ENCODE measurements at places on chromosomes 12 and 14.

- DNase-seq: no peak
Measured at GRCh38 chr14:54450535-54450934, 9.4 kb upstream of the CNIH1 start.

DNA sequence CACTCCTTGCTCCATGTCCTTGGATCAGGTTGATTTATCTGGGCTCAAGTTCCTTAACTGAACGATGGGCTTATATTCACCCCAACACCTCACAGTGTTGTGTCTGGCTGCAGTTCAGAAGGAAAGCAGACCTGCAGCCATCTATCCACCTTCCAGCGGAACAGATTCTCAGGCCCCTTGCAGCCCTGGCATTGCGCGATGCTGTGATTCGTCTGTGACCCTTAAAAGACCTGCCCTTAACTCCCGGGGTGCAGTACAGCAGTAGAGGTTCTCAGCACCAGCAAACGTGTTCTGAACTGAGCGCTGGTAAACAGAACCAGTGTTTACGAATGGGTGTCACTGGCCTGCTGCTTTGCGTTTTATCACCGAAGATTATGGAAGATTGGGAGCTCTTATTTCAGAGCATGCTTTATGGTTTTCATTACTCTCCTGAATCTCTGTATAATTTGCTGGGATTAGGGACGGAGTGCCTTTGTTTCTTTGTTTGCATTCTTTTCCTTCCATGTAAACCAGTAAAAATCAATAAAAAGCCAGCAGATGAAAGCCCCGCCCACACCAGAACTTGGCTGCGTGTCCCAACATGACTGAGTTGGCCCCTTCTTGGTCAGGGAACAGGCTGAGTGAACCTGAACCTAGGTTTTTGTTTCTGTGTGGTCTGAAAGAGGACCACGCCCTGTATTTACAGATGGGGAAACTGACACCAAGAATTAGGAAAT is 286.7 kb upstream of the CRY1 start:
- DNase-seq: no peak

DNA sequence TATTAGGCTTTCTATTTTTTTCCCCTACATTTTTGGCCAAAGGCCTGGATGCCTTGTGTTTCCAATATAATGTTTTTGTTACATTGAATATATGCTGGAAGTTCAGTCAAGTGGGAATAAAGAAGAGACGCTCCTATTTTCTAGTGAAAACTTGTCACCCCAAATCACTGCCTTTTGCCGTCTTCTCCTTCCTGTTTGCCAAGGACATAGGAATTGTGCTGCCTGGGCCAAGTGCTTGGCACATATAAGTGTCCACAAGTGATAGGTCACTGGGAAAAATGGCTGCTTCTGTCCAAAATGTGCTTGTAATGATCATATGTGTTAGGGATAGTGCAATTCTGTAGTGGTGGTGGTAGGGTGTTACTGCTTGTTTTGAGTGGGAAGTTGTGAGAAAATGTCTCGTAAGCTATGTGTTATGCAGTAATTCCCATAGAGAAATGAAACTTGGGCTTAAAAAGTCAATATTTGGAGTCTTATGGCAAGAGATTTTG is 11.6 kb upstream of the KCNJ8 start:
- no peak for DNase-seq

DNA sequence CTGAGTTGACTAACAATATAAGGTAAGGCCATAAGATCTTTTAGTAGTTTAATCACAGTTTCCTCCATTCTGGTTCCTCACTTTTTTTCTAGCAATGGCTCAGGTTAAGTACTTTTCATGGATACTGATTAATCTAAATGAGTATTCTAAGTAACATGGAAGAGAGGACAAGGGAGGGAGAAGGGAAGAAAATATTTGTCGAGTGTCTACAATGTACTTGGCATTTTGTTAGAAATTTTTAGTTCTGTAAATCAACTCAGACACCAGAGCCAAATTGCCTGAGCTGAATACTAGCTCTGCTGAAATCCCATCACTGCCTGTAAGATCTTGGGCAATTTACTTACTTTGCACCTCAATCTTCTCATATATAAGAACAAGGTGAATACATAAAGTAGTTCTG is 20.2 kb downstream of the RERG start:
- no peak for DNase-seq

DNA sequence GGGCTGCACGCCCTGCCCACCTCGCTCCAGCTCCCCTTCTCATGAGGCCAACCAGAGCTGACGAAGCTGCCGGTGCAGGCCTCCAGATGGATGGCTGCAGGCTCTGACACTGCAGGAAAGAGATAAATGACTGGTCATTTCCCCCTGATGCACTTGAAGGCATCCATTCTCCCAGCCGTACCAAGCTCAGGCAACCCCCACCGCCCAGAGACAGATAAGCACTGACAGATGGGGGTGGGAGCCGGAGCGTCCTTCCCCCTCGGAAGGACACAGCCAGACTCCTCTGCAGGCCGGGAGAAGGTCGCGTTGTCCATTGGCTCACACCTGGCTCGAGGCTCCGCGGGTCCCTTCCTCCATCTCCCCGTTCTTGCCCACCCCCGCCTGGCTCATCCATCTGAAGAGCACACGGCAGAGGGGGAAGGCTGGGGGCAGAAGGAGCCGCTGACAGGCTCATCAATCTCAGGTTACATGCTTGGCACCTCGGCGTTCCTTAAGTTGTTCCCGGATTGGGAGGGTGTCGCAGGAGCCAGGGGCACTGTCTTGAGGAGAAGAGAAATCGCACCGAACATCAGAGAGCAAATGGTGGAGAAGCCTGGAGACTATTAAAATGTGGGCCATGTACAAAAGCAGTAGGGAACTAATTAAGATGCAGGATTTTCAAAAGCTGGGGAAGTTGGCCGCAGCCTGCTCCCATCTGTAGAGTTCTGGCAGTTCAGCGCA is 151.6 kb downstream of the DPF3 start:
- DNase-seq: no peak

- peak; percentile 36 for DNase-seq
Measured at GRCh38 chr12:51482929-51483697, 58.5 kb downstream of the SLC4A8 start.

GRCh38 chr12:31705621-31706020 is 23.2 kb downstream of the AMN1 start:
- no peak for DNase-seq

- DNase-seq: no peak
Measured at GRCh38 chr12:30701056-30701455, 5.4 kb upstream of the IPO8 start.

- no peak for DNase-seq
Measured at GRCh38 chr12:106276032-106276740, 26.3 kb upstream of the TCP11L2 start.

DNA sequence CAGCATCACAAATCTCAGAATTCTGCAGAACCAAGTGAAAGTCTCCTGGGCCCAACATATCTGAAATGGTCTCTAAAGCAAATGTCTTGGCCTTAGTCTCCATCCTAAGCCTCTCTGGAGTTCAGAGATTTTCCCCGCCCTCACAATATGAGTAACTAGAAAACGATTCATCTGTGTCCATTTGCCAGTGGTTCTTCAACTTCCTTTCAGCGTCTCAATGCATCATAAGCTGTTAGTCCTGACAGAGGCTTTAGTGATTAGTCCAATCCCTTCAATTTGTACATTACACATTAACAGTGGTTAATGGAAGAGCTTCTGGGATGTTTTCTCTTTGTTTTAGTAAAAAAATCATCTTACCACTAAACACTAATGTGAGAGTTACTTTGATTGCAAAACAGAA is 17.4 kb downstream of the NPC2 start:
- DNase-seq: no peak

- DNase-seq: no peak
Measured at GRCh38 chr14:59085207-59085739, 103.2 kb upstream of the DAAM1 start.

- no peak for DNase-seq
Measured at GRCh38 chr14:71235875-71236274, 328.6 kb downstream of the PCNX1 start.

- DNase-seq: no peak
Measured at GRCh38 chr14:58942516-58942915, 246.0 kb upstream of the DAAM1 start.

DNA sequence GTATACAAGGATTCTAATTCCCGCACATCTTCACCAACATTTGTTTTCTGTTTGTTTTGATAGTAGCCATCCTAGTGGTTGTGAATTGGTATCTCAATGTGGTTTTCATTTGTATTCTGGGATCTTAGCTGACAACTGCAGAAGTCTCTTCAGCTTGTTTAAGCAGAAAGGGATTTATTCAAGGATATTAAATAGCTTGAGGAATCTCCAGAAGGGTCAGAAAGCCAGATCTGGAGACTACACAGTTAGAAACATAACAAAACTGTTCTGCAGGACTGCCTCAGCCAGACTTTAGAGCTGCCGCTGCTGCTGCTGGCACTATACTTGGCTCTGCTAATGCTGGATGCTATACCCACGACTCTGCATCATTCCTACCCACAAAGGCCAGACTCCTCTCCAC is 13.4 kb upstream of the CDKL1 start:
- no peak for DNase-seq

DNA sequence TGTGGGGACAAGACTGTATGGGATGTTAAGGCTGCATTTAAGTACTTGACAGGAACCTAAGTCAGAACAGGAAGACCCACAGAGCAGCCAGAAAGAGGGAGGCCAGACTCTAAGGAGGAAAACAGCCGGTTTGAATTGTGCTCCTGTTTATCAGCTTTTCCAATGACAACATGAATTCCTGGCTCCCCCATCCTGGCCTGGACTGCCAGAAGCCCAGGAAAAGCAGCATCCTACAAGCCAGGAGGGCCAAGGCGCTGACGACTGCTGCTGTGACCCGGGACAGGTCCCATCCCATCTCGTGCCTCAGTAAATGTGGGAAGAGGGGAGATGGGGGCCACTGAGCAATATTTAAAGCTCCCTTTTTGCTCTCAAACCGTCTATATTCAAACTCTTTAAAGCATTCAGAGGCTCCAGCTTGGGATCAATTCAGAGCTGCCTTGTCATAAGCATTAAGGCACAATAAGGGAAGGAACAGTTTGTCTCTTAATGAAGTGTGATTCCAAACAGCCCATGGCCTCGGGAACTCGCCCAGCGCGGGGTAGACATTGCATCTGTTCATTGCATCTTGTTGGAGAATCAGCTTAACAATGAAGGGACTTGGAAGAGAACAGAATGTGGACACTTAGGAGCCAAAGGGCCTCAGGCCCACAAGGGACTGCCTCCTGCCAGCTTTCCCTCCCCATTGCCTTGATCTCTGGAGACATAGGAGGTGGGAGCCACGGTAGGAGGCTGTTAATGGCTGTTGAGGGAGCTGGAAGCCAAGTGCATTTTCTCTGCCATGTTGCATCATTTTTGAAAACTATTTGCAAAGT is 49.6 kb downstream of the CMKLR1 start:
- no peak for DNase-seq

GRCh38 chr14:36971263-36971855 is 201.0 kb downstream of the SLC25A21 start:
- no peak for DNase-seq

- DNase-seq: no peak
Measured at GRCh38 chr12:62301080-62301798, 41.0 kb downstream of the USP15 start.

DNA sequence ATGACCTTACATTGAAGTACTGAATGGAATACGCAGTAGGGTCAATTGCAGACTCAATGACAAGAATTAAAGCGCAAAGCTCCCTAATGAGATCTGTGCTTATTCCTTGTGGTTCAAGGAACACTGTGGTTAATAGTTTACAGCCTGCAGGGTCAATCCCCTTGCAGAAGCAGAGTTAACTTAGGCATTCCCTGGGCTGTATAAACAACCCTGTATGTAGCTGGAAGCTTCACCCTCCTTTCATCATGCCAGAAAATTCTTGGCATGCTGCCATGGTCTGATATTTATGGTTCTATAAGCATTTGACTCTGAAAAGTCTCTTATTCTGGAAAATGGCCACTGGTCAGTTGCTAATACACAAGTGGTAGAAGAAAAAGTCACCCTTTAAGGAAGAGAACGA is 227.7 kb downstream of the NOVA1 start:
- no peak for DNase-seq

DNA sequence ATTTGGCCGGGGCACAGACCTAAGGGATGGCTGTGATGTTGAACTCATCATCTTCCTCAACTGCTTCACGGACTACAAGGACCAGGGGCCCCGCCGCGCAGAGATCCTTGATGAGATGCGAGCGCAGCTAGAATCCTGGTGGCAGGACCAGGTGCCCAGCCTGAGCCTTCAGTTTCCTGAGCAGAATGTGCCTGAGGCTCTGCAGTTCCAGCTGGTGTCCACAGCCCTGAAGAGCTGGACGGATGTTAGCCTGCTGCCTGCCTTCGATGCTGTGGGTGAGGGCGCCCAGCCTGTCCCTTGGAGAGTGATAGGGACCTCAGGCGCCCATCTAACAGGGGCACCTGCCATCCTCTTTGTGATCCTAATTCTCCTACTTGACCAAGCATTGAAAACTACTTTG is 12.4 kb downstream of the OAS3 start:
- DNase-seq: no peak

GRCh38 chr12:40054555-40055227 is 51.2 kb downstream of the SLC2A13 start:
- DNase-seq: no peak

GRCh38 chr12:74499192-74499591 is 38.4 kb upstream of the ATXN7L3B start:
- DNase-seq: no peak

- no peak for DNase-seq
Measured at GRCh38 chr12:62933602-62934238, 1.2 kb downstream of the PPM1H start.

DNA sequence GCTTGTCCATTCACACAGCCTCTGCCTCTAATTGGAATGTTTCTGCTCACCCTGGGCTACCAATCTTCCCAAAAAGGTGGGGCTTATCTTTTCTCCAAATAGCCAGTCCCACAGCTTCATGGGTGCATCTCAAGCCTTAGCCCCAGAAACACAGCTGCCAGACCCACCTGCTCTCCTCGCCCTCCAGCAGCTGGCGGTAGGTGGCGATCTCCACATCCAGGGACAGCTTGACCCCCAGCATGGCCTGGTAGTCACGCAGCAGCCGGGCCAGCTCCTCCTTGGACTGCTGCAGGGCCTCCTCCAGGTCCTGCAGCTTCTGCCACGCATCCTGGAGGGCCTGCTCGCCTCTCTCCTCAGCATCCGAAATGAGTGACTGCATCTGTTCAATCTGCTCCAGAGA is 11.1 kb downstream of the KRT77 start:
- DNase-seq: no peak

- DNase-seq: no peak
Measured at GRCh38 chr14:63180011-63180410, 24.2 kb upstream of the RHOJ start.

DNA sequence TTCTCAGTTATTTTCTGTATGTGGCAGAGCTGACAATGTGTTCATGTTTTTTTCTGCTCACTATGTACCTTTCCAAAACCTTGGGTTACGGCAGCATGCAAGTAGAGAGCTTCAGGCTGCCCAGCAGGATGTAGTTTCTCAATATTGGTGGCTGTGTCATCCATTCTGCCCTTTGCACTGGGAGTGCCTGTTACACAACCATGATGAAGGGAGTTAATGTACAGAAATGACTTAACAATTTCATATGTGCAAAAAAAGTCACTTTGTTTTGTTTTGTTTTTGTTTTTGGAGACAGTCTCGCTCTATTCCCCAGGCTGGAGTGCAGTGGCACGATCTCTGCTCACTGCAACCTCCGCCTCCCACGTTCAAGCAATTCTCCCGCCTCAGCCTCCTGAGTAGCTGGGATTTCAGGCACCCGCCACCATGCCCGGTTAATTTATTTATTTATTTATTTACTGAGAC is 6.1 kb upstream of the CNIH1 start:
- no peak for DNase-seq

- DNase-seq: no peak
Measured at GRCh38 chr14:45144658-45145057, 8.9 kb downstream of the FANCM start.

GRCh38 chr12:101607894-101608293 is 13.1 kb downstream of the MYBPC1 start:
- no peak for DNase-seq

GRCh38 chr14:101900253-101900652 is 64.1 kb upstream of the DYNC1H1 start:
- no peak for DNase-seq
